Keratinocyte (primary cell): ENCODE measurements at places on chromosomes 5 and 9.
A peak's percentile ranks its signal among the peaks of the same experiment; 100 is the strongest.

GRCh38 chr9:69120380-69121154 is 53.5 kb upstream of the TJP2 start:
- no peak for DNase-seq
- peak overlapping the region; percentile 84 for H3K27ac ChIP-seq
- H3K4me1 ChIP-seq, result peaks cover 14% of the 10 kb centered on the region
- no peaks in the 10 kb centered on the region for H3K36me3 ChIP-seq
- H3K4me3 ChIP-seq, result peak overlapping the region; percentile 92

DNA sequence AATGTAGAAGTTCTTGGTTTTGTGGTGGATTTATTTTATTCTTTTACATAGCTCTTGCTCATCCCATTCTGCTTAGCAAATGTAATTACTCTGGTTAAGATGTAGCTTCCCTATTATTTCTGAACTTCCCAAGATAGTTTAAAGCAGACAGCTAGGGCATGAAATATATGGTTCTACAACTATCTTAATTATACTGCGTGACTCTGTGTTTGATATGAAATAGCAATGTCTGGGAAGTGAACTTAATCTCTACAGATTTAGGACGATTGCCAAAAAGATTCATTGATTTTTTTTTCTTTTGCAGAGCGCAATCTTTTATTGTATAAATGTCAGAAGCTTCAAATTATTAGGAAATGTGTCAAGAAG is 529.3 kb upstream of the ZNF608 start:
- no peak overlapping the region for H3K27ac ChIP-seq
- no peak overlapping the region for H3K4me3 ChIP-seq
- no peak for DNase-seq
- H3K27me3 ChIP-seq, result no peaks in the 10 kb centered on the region

DNA sequence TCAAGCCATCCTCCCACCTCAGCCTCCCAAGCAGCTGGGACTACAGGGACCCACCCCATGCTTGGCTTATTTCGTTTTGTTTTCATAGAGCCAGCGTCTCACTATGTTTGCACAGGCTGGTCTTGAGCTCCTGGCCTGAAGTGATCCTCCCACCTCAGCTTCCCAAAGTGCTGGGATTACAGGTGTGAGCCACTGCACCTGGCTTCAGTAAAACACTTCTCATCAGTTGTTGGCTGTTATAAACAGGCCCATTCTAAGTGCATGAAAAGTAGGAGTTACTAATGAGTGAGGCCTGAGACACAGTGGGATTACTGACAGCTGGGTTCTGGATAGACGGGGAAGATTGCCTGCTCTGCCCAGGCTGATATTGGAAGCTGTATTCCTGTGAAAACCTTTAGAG is 3.5 kb downstream of the CRB2 start:
- H3K4me1 ChIP-seq, result no peaks in the 10 kb centered on the region
- no peak for DNase-seq
- no peak overlapping the region for H3K4me3 ChIP-seq
- H3K36me3 ChIP-seq, result no peaks in the 10 kb centered on the region
- no peak overlapping the region for H3K27ac ChIP-seq

DNA sequence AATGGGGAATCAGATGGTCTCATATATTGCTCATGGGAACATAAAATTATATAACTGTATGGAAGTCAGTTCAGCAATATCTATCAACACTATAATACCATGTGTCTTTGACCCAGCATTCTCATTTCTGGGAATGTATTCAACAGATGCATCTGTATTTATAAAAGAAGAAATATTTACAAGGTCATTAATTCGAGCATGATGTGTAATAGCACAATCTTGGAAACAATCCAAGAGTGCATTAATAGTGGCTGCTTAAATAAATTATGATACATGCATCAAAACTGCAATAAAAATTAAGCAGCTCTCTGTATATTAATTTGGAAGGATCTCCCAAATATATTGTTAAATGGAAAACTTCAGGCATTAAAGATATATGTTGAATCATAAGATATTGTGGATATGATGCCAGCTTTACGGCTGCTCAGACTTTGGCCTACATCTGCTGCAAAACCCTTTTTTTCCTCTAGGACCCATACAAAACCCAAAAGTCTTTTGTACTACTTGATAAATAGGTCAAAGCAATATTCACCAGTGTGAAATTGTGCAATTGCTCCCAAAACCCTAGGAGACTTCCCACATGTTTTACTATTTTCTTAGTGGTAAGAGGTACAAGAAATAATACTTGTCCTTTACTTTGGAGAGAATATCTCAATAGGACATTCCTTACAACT is 45.3 kb upstream of the ISOC1 start:
- H3K27me3 ChIP-seq, result no peaks in the 10 kb centered on the region
- H3K27ac ChIP-seq, result no peak overlapping the region
- no peaks in the 10 kb centered on the region for H3K36me3 ChIP-seq

DNA sequence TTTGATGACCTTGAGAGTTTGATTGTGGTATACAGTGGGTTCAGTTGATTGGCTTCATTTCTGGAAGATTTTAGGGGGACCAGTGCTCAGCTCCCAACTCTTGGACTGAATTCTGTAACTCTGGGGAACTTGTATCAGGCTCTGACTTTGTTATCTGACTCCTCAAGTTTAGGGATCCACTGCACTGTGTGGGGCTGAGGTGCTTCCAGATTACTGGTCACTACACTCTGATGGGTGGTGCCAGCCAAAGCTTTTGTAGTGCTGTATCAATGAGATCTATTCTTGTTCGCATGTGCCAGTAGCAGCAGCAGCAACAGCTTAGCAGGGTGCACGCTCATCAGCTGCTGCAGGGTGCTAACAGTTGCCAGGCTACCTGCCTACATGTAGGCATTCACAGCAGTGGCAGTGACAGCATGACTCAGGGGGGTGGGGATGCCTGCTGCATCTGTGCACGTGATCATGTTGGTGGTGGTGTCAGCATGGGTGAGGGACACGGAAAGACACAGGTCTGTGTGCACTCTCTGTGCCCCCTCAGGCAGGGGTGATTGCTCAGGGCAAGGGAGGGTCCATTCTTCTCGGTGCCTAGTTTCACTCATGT is 438.8 kb upstream of the SEMA6A start:
- no peaks in the 10 kb centered on the region for H3K27me3 ChIP-seq
- no peak overlapping the region for H3K27ac ChIP-seq
- no peak overlapping the region for H3K4me3 ChIP-seq
- DNase-seq, result no peak
- H3K4me1 ChIP-seq, result no peaks in the 10 kb centered on the region
